ENCODE measurements at places on chromosomes 1 and 21.
A peak's percentile ranks its signal among the peaks of the same experiment; 100 is the strongest.

GRCh38 chr1:16203550-16203949 lies 8.9 kb downstream of the ARHGEF19 start:
- DNase-seq = no peak

DNA sequence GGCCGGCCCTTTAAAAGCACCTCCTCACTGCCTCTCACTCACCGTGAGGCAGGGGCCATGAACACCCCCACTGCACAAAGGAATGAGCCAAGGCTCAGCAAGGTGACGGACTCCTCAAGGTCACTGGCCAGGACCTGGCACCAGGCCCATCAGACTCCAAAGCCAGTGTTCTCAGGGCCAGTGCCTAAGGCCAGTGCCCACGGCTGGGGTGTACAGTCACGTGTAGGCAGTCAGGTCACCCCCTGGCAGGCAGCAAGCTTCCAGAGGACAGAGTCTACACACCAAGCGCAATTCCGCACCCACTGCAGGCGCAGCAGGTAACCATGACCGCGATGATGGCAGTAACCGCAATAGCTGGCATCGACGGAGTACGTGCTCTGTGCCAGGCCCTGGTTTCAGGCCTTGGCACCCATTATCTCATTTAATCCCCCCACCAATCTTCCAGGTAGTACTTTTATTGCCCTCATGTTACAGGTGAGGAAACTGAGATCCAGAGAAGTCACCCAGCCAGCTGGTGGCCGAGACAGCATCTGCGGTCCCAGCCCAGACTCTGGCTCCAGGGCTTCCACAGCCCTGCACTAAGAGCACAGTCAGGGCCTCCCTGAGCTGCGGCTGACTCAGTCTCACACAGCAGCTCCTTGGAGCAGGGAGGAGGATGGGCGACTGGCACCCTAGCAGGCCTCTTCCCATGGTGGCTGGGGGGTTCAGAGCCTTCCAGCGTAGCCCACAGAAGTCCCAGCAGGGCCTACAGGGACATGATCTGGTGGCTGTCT lies 27.0 kb downstream of the RAP1GAP start:
- no peak for DNase-seq

- no peak for DNase-seq
Measured at GRCh38 chr1:66438062-66438461, 95.9 kb upstream of the SGIP1 start.

DNA sequence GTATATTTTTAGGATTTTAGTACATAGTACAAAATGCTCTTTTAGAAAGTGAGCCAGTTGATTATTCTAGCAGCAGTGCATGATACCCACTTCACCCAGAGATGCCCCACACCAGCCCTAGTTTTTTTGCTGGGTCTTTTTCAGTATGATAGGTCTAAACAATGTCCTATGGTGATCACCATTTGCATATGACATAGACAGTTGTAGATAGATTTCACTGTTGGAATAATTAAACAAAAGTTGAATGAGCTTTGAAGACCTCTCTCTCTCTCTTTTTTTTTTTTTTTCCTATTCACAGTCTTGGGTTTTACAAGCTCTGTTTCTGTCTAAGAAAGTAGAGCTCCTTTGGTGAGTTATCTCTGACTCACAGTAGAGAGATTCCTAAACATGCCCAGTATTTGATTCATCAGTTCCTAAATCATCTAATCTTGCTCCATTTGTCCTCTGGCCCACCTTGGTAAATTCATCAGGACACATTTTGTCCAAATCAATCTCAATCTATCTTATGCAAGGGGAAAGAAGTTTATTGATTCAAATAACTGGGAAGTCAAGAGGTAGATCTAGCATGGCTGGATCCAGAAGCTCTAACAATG lies 44.7 kb upstream of the VAV3 start:
- no peak for DNase-seq

DNA sequence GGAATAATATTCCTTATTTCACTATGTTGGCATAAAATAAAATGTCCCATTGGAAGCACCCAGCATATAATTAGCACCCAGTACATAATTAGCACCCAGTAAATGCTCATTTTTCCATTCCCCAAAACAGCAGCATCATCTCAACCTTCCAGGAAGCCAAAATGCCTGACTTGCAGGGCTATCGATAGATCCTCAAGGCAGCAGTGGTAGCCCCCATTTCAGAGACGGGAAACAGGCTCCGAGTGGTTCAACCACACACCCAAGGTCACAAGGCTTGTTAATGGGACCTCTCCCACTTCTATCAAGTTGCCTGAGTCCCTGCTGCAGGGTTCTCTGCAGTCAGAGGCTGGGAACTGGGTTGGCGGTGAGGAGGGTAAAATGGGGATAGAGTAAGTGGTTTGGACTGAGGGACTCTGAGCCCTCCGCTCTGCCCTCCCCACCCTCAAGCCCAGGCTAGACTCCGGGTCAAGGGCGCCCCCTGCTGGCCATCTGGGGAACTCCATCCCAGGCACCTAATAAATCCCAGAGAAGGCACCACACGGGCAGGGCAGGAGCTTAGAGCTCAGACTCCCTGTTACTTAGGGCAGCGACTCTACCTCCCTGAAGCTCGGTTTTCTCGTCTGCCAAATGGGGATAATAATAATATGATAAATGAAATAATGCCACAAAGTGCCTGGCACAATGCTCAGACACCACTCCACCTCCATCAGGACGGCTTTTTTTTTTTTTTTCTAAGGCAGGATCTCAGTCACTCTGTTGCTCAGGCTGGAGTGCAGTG lies 21.9 kb upstream of the LAPTM5 start:
- peak; percentile 83 for DNase-seq

GRCh38 chr1:114130213-114130612 lies 23.5 kb downstream of the SYT6 start:
- no peak for DNase-seq

DNA sequence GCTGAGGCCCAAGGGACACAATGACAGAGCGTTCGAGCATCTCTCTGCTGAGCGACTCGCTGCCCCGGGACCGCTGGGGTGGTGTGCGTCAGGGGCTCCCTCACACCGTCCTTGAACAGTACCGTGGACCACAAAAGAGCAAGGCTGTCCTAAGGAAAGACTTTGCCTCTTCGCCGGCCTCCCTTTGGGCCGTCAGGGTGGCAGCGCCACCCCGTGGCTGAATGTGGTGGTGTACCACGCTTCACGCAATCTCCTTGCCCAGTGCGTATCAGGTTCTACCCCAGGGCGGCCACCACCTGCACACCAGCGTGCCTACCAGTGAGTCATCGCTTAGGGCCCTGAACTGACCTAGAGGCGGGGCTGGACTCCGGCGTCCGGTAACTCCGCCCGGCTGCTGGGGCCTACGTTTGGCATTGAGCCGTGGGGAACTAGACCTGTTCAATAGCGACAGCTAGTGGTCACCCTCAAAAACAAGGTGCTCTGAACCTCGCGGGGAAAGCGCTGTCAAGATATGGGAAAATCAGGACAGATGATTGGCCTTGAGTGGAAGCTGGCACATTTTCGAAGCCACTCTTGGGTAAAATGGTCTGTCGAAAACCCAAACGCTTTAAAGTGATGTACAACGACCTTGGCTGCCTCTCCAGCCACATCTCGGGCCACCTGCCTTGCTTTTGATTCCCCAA lies 8.1 kb upstream of the TRAF3IP3 start:
- peak; percentile 66 for DNase-seq

- DNase-seq = no peak
Measured at GRCh38 chr1:116737855-116738321, 16.3 kb upstream of the CD2 start.

GRCh38 chr1:47814612-47815395 lies 182.4 kb downstream of the TRABD2B start:
- DNase-seq = no peak

DNA sequence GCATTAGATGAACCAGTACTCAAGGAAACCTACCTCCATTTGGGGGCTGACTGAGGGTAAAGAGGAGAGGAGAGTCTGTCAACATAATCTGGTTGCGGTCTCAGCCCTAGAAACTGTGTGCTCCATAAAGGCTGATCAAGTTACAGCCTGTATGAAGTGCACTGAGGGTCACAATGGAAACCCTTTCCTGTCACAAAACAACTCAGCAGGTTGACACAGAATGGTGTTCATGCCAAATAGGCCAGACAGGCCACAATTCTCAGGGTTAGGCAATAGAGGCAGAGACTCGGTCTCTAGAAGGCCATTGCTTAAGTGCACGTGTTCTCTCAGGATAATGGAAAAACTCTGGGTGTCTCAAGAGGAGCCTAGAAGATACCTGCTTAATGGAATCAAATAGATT lies 4.1 kb upstream of the ANKRD35 start:
- no peak for DNase-seq

DNA sequence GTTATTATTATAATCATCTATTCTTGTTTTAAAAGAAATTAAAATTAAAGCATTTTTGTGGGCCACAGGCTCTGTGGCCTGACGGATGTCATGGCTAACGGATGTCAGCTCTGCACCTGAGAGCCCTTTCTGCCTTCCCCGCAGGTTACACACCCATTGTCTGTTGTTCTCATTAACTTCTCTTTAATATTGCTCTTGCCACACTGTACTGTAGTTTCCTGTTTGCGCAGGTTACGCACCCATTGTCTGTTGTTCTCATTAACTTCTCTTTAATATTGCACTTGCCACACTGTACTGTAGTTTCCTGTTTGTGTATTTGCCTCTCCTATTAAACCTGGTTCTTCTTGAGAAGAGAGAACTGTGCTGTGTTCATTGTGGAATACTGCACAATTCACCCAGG lies 294.4 kb upstream of the PLXNA2 start:
- DNase-seq = no peak

DNA sequence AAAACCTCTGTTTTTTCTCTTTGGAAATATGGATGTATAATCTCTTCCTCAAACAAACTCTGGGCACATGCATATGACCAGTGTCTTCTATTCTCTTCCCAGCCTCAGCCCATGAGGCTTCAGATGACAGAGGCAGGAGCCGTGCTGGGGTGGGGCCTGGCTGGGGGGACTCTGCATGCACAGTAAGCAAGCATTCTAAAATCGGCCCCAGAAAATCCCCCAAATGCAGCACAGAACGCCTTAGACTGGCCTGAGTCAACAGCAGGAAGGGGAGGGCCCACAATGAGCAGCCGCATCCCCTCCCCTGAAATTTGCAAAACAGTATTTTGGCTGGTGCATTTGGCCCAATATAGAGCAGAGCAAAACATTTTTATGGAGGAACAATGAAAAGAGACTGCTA lies 47.8 kb downstream of the ITPKB start:
- no peak for DNase-seq

DNA sequence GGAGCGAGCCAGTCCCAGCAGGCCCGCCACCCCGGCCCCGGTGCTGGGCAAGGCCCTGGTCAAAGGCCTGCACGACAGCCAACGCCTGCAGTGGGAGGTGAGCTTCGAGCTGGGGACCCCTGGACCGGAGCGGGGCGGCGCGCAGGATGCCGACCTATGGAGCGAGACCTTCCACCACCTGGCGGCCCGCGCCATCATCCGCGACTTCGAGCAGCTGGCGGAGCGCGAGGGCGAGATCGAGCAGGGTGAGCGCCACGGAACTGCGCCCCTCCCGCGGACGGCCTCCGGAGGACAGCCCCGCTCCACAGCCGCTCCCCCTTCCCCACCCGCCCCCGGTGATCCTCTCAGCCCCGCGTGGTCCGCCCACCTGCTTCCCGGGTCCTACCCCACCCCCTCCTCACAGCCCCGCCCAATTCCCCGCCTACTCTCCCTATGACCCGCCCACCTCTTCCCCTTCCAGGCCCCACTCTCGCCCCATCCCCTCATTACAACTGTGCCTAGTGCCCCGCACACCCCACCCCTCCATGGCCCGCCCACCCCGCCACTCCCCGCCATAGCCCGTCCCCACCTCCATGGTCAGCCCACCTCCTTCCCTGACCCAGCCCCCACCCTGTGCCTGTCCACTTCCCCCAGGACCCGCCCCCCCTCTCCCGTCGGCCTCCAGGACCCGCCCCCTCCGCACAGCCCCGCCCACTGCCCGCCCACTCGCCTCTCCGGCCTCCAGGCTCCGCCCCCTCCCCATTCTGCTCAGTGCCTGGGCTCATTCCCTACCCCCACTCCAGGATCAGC lies 52.7 kb downstream of the VWA5B1 start:
- no peak for DNase-seq
